ENCODE measurements at places on chromosomes 5 and 9.

DNA sequence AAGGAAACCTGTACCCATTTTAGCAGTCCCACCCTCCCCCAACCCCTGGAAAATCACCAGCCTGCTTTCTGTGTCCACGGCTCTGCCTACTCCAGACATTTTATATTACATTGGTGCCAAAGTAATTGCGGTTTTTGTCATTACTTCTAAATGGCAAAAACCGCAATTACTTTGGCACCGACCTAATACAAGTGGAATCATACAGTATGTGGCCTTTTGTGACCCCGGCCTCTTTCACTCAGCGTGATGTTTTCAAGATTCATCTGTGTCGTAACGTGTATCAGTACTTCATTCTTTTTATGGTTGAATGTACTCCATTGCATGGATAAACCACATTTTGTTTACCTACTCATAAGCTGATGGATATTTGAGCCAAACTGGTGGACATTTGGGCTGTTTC is 9.7 kb upstream of the ORM1 start:
- DNase-seq = no peak

- DNase-seq = no peak
Observed at GRCh38 chr5:178993236-178993765, 1.8 kb downstream of the GRM6 start.

DNA sequence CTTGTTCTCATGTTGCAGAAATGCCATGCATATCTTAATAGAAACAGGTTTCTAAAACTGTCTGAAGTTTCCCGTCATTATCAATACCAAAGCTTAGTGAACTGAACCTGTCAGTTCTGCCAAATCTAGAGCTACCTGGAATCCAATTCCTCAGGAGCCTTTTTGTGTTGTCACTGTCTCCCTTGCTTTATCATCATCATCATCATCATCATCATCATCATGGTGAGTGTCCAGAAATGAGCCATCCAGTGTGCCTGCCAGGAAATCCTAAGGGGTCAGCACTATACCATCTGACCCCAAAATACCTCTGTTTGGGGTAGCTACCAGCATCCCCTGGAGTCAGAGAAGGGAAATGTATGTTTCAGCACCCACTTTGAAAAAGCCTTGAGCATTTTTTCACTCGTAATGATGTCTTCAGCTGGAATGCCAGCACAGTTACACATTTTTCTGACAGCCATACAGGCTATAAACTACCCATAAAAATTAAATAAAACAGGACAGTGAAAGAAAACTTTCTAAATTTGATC is 150.3 kb downstream of the NR2F1-AS1 start:
- no peak for DNase-seq

GRCh38 chr5:14036514-14036913 is 92.0 kb upstream of the DNAH5 start:
- DNase-seq = no peak

DNA sequence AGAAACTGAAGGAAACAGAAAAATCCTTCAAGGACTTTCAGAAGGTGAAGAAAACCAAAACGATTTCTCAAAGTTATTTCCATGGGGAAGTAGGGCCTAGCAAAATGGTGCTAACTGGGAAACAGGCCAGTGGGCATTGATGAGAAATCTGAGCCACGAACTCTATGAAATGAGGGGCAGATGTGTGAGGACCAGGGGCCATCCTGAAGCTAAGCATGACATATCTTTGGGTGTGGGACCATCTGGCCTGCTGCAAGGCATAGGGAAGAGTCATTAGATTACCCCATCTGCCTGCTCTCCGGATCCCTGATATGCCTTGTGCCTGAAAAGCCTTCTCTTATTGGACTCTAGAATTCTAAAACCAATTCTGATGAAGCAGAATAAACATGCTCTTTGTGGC is 143.8 kb downstream of the PALM2AKAP2 start:
- DNase-seq = no peak

GRCh38 chr5:157918811-157919742 is 60.1 kb upstream of the CLINT1 start:
- DNase-seq = no peak

DNA sequence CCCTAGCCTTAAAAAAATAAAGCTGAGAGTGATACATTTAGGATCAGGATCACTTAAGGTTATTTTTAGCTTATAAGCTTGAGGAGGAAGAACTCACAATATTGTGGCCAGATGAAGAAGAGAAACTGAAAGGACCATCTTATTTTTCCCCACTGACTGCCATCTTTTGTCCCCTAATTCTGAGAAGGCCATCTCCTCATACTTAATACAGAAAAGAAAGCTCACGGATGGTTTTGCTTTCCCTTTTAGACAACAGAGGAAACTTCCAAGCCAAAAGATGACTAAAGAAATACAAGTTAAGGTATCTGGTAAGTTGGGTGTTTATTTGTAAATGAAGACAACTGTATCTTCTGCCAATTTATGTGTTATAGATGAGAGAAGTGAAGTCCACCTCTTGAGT is 36.4 kb downstream of the ERAP1 start:
- DNase-seq = no peak

GRCh38 chr9:137105814-137106661 is 8.5 kb downstream of the DPP7 start:
- DNase-seq = no peak

- no peak for DNase-seq
Observed at GRCh38 chr5:37055383-37055990, 178.9 kb downstream of the NIPBL start.

- DNase-seq = no peak
Observed at GRCh38 chr5:100790951-100791350, 112.1 kb downstream of the ST8SIA4 start.

DNA sequence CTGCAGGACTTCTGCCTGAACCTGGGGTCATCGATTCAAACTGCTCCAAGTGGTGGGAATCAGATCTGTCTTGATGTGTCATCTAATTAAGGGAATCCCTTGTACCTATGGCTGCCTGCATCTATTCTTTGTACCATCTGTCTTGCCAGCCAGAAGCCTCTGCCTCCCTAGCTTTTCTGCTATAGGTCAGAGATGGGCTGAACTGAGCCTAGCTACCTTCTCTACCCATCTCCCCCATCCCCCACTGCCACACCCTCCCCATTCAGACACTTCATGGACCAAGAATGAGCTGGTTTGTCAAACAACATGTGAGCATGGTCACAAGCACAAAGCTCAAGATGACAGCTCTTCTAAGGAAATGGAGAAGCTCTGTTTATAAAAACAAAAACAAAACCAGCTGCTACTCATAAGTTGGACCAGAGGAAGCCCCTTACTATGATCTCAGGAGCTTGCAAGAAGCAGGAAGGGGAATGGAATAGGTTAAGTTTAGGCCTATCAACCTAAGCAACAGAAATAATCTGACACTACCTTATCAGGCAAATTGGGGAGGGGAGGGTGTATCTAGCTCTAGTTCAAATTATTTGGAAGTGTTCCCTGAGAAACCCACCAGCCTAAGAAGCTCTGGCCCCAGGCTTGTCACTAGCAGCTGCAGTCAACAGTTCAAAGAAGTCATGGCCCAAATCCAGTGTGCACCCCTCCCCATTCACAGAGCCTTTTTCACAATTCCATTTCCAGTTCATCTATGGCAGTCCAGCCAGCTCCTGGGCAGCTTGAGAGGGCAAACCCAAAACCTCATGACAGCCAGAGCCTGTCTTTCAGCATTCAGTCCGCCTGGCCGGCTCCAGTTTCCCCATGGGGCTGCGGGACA is 29.9 kb downstream of the SKP1 start:
- DNase-seq = peak; percentile 1

DNA sequence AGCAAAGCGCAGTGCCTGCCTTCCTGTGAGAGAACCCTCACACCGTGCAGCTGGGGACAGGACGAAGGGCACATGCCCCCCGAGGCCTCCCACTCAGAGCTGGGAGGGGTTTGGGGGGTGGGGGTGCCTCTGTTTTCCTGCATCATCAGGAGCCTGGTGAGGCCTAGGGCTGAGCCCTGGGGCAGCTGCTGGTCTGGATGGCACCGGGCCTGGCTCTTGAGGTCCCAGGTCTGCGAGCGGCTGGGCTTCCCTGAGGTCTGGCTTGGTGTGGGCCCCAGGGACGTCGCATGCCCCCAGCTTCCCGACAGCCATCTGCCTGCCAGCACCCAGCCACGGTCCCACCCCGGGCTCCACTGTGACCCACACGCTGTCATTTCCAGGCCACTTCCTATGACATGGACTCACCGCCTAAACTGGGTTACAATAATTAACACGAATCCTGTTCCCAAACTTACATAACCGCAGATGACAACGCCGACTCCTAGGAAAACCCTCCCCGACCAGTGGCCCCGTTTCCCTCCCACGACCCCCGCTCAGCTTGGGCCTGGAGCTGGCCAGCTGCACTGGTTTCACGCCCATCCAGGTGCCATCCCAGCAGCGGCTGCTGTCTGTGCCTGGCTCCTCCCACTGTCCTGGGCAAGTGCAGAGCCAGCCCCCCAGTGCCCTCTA is 8.7 kb downstream of the NACC2 start:
- no peak for DNase-seq

GRCh38 chr9:36341936-36342577 is 58.0 kb downstream of the RNF38 start:
- DNase-seq = no peak

DNA sequence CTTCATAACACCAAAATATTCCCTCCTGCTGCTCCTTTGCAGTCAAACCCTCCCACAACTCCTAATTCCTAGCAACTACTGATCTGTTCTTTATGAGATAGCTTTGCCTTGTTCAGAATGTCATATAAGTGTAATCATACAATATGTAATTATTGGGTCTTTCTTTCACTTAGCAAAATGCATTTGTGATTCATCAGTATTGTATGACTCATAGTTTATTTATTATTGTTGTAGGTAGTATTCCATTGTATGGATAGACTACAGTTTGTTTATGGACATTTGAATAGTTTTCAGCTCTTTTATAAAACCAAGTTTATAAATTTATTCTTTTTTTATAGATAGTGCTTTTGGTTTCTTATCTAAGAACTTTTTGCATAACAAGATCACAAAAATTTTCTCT is 468.2 kb upstream of the KIF2A start:
- DNase-seq = no peak

- no peak for DNase-seq
Observed at GRCh38 chr9:135887585-135888050, 19.7 kb downstream of the CAMSAP1 start.

DNA sequence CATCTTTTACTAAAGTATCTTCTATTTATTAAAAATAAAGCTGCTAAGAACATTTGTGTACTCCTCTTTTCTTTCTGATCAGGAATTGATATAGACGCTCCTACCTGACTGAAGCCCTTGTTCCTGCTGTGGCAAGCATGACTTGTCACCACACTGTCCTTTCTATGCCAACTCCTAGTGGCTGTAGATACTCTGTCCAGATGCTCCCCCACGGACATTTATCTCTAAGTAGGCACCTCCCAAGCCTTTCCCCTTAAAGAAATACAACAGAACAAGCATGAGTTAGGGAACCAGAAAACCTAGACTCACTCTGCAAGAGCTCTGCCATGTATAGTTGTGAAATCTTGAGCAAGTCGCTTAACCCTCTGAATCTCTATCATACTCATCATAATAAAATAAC is 53.2 kb downstream of the FAM114A2 start:
- no peak for DNase-seq

DNA sequence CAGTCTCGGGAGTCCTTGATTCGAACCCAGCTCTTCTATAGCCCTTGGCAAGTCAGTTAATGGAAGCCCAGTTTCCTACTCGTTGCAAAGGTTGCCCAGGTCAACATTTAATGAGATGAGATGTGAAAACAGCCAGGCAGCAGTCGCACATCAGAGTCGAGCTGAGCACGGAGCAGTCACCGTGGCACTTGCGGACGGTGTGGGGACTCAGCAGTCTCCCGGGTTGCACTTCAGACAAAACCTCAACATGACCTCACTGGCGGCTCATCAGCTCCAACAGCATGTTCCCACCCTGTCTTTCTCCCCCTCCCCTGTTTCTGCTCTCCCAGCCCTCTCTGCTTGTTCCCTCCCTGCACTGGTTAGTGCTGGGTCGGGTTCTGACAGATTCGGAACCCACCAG is 35.8 kb downstream of the UBE2QL1 start:
- no peak for DNase-seq

- DNase-seq = no peak
Observed at GRCh38 chr5:73799401-73799972, 173.5 kb downstream of the ARHGEF28 start.

DNA sequence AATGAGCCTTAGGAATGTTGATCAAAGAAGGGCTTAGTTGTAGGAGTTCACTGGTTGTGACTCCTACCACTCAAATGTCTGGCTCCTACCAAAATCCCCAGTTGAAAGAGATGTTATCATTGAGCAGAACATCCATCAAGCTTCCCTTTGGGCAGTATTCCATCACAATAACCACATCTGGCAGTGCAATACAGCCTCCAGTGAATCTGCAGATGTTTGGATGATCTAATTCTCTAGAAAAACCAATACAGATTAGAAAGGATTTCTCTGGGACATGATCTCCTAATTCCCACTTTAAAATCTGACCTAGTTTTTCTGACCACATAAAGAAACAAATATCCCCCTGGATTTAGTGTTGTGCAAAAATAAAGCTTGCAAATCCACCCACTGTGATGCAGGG is 81.6 kb downstream of the TMEM215 start:
- DNase-seq = no peak

- peak; percentile 90 for DNase-seq
Observed at GRCh38 chr5:32138839-32139493, 35.2 kb downstream of the GOLPH3 start.

DNA sequence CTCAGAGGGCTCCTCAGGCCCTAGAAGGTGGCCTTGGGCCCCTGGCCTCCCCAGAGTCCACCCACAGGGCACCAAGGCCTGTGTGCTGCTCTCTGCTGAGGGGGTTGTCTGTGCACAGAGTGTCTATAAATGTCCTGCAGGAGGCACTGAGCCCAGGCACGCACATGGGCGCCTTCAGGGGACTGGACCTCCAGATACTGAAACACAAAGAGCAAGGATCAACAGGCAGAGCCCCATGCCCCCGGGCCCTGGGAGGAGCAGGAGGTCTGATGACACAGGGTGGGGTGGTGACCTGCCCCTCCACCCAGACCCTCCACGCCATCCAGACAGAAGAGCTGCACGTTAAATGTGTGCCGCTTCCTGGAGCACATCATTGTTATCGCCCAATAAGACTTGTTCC is 64.6 kb upstream of the SIMC1 start:
- DNase-seq = no peak

GRCh38 chr5:122745597-122745996 is 29.3 kb upstream of the SNX2 start:
- DNase-seq = no peak

DNA sequence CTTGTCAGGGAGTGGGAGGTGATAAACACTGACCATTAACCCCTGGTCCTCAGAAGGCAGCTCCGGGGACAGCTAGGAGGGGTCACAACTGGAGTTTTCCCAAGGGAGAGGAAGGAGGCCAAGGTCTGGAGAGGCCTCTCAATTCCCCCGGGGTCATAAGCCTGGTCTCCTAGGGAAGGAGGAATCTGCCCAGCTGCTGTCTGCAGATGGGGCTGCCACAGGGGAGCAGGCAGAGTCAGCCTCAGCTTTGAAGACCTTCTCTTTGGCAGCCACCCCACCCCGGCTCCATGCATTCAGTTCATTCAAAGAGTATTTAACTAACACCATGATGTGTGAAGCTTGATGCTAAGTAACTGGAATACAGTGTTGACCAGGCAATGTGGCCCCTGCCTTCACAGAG is 74.6 kb upstream of the HSPA9 start:
- DNase-seq = no peak

Measured in inflammatory macrophage treated with lipopolysaccharide for 1 hour (primary cell).